ENCODE measurements at places on chromosomes 16 and 17. TPM values are rescaled to one million over a fixed set of nuclear protein-coding genes. Genes with fewer than 3 reads are reported as not detected.

ST6GALNAC2 gene
- total RNA-seq, result 4.0 TPM

SLC16A6 gene
- 0.40 TPM for total RNA-seq

SUPT4H1 gene
- total RNA-seq, result 40.0 TPM

C1QTNF8 gene
- not detected for total RNA-seq

CCDC78 gene
- total RNA-seq, result 0.38 TPM

SLC6A2 gene
- total RNA-seq, result not detected

MT1M gene
- 546 TPM for total RNA-seq

ADAD2 gene
- total RNA-seq, result not detected

PIGL gene
- total RNA-seq, result 18.5 TPM

DPEP1 gene
- 0.13 TPM for total RNA-seq

DOC2A gene
- total RNA-seq, result 0.15 TPM

FBXL16 gene
- total RNA-seq, result 0.30 TPM

TEX19 gene
- total RNA-seq, result not detected

KRT24 gene
- total RNA-seq, result not detected

CSH1 gene
- total RNA-seq, result not detected

SBK1 gene
- 0.33 TPM for total RNA-seq

MC1R gene
- 1.9 TPM for total RNA-seq

CCL1 gene
- total RNA-seq, result not detected

CBX2 gene
- total RNA-seq, result 0.75 TPM

COTL1 gene
- 15.9 TPM for total RNA-seq

C17orf50 gene
- not detected for total RNA-seq

ADGRG1 gene
- total RNA-seq, result 5.1 TPM
